ENCODE measurements at places on chromosomes 4 and X.
A peak's percentile ranks its signal among the peaks of the same experiment; 100 is the strongest.

- no peak for DNase-seq
Measured at GRCh38 chr4:84913176-84913575, 53.3 kb downstream of the WDFY3 start.

GRCh38 chrX:138651494-138651893, 60.0 kb downstream of the FGF13 start:
- DNase-seq: no peak

DNA sequence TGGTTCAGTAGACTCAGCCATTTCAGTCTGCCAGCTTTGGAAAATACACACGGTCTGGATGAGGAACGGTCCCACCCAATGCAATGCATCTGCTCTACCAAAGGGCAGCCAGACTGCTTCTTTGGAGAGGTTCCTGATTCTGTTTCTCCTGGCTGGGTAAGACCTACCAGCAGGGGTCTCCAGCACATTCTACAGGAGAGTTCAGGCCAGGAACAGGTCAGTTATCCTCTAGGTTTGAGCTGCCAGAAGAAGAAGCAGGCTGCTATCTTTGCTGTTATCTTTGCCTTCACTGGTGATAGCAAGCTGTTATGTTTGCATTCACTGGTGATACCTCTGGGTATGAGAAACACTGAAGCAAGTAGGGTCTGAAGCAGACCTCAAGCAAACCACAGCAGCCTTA, 45.5 kb upstream of the PBDC1 start:
- DNase-seq: peak; percentile 12

DNA sequence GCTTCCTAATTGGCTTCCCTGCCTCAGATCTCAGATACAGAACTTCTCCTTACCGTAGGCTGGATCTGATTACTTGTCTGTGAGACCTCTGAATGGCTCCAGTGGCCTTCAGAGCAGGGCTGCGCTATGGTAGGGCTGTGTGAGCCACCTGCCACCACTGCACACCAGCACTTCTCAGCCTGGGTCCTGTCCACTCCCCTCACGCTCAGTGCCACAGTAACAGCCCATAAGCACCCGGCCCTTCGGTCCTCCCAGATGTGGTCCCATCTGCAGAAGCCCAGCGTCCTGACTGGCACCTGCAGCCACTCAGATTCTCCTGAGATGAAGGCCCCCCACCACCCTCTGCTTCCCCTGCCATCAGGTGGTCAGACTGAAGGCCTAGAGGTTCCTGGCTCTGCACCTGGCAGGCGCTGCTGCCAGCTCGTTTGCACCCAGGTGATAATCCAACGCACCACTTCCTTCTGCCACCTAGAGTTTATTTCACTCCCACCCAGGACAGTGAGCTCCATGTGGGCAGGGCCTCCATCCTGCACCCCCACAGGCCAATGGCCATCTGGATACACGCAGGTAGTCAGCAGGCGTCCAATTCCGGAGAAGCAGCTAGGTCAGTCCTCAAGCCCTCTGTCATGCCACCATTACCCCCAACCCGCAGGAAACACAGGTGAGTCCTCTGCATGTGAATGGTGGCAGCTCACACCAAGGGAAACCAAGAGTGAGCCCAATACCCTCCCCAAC, 5.4 kb downstream of the WDR1 start:
- no peak for DNase-seq

GRCh38 chr4:1491328-1492141, 85.3 kb upstream of the NKX1-1 start:
- no peak for DNase-seq

DNA sequence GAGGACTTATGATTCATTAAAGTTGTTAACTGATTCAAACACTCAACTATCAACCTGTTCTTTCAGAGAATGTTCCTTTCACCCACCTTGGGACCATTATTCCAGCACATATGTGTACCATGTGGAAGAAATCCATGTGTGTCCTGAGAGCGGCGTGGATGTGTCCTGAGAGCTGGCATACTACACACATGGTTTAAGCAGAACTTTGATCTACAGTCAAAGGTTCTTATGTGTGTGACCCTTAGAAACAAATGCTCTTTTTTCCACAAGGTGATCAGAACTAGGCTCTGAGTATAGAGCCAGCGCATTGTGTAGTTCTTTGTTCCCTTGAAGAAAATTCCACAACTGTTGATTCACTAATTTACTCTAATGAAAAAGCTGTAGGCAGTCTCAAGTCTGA, 332.0 kb downstream of the NR3C2 start:
- no peak for DNase-seq

GRCh38 chr4:139987502-139987850, 166.5 kb downstream of the MAML3 start:
- DNase-seq: no peak

GRCh38 chr4:90025248-90025647, 101.9 kb upstream of the CCSER1 start:
- DNase-seq: no peak

DNA sequence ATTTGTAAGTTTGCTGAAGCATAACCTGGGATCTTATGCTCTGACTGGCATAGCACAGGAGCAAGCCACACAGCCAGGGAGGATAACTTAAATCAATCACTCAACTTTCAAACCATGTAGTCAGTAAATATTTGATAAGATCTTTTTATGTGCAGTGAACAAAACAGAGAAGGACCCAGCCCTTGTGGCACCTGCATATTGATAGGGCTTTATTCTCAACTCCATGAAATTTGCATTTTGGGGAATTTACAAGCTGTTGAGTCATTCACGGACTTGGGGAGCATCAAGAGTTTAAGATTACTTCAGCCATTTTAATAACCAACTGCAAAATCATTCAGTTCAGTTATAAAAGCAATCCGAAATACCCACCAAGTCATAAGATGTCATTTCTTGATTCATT, 122.6 kb downstream of the COMMD8 start:
- DNase-seq: no peak

DNA sequence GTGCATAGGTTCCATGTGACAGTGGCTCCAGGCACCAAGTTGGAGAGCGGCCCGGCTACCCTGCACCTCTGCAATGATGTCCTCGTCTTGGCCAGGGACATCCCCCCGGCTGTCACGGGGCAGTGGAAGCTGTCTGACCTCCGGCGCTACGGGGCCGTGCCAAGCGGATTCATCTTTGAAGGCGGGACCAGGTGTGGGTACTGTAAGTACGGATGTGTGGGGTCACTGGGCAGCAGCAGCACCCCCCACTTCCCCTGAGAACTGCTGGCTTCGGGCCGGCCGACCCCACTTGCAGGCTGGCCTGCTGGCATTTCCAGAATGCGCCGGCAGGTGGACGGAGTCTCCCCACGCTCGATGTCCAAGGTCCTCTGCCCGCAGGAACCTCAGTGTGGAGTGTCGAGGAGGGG, 13.2 kb downstream of the DOK7 start:
- DNase-seq: no peak

DNA sequence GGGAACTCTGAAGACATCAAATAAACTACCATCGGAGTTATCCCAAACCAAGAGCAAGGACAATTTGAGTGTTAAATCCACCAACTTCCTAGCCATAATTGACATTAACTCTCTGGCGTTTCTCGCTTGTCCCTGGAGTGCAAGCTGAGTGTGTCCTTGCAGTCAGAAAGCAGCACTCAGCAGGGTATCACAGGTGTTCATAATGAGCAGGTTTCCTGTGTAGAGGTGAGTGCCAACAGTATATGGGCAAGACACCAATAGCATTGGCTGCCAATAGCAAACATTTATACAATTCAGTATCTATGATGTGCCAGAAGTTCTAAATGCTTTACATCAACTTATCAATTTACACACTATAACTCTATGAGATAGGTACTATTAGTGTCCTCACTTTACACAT, 11.2 kb downstream of the BLTP1 start:
- no peak for DNase-seq

- DNase-seq: no peak
Measured at GRCh38 chr4:172169871-172170270, 356.7 kb downstream of the GALNTL6 start.

GRCh38 chr4:47933840-47934239, 19.5 kb upstream of the NFXL1 start:
- peak; percentile 64 for DNase-seq

GRCh38 chrX:41275661-41276609, 58.0 kb upstream of the DDX3X start:
- DNase-seq: peak; percentile 66

DNA sequence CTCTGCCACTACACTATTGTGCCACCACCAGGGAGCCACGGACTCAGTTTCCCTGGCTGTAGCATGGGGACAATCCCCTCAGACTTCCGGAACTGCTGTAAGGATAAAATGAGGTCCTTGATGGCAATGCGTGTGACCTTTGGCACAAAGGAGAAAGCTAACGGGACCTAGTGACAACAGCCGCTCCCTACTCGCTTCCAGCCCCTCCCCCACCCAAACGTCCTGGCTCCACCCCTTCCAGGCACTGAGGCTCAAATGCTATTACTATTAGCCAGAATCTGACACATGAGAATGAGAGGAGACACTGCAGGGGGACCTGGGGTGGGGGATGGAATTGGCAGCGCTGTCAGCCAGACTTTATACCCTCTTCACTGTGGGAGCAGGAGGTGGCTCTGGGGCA, 5.4 kb upstream of the DUSP9 start:
- no peak for DNase-seq

DNA sequence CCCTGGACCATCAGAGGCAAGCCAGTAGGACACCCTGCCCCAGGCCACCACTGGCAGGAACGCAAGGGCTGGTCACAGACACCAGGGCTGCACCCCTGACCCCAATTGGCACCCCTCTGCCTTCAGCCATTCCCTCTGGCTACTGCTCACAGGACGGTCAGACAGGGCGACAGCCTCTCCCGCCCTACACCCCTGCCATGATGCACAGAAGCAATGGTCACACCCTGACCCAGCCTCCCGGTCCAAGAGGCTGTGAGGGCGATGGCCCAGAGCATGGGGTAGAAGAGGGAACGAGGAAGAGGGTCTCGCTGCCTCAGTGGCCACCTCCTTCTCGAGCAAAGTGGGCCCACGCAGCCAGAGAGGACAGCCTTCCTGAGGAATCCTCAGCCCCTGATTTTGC, 143.5 kb downstream of the SOWAHB start:
- DNase-seq: no peak

- no peak for DNase-seq
Measured at GRCh38 chr4:4981427-4981826, 37.8 kb downstream of the CYTL1 start.

DNA sequence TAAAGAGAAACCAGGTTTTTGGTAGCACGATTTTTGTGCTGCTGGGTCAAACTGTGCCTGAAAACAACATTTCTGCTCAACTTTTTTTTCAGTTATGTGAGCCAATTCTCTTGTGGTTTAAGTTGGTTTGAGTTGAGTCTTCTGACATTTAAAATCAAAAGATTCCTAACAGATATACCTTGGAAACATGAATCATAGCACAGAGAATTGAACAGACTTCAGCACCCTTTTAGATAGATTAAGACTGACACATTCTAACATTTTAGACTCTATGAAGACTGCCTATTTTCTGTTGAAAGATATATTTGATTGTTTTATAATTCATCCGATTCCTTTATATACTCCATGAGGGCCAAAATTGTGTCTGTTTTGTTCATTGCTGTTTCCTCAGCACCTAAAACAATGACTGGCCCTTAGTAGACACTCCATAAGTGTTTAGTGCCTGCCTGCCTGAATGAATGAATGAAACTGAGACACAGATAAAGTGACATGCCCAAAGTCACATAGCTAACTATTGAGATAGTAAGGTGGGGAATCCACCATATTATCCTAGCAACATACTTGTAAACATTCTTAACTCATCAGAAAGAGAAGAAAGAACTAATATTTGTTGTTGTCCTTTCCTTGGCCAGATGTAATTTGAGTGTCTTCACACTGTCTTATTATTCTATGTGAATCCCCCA, 624.0 kb downstream of the MID1IP1 start:
- DNase-seq: no peak

- DNase-seq: no peak
Measured at GRCh38 chr4:94332983-94333590, 9.5 kb downstream of the HPGDS start.

DNA sequence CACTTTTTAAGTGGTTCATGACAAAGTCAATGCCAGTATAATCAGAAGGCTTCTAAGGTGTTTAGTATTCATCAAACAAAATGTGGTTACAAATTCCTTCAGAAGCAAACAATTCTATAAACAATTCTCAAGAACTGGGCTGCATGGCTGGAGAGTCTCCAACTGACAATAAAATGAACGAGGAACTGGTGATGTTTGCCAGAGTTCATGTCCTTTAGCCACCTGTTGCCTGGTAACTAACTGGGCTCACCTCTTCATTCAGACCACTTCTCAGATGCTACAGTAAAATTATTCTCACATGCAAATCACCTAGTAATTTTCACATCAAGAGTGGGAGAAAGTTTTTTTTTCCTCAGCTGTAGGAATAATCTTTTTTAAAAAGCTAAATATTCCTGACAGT, 53.3 kb downstream of the CAMK2D start:
- no peak for DNase-seq

GRCh38 chr4:139077567-139078355, 62.2 kb downstream of the NOCT start:
- no peak for DNase-seq

DNA sequence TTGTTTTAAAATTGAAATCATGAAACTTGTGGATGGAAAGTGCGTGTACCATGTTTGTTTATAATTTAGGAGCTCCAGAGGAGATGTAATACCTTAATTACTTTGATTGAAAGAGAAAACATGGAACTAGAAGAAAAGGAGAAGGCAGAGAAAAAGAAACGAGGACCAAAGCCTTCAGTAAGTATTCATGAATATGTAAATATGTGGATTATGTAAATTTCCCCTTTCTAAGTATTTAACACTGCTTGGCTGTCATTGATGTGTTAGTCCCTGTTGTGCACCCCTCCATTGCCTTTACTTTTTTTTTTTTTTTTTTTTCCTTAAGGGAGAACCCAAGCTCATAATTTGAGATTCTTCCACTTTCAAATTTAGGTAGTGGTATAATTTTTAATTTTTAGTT, 36.4 kb downstream of the SMARCA5 start:
- DNase-seq: no peak

- no peak for DNase-seq
Measured at GRCh38 chrX:46117234-46117633, 428.0 kb downstream of the ZNF674 start.

- DNase-seq: no peak
Measured at GRCh38 chr4:56231410-56231809, 155.9 kb downstream of the AASDH start.

DNA sequence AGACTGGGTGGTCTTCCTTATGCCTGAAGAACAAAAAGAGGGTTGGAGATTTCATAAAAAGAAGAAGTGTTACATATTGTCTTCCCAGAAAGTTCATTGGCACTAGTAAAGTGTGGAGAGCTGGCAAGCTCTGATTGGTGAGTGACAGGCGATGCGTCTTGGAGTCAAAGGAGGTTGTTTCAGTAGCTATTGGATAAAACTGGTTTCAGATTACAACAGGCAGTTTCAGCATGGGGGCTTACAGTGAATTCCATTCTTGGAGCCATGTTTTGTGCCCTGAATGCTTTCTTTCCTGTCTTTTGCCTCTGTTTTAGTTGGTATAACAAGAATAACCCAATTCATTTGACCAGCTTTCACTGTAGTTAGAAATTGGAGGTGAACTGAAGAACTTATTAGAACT, 750.5 kb downstream of the ADGRL3 start:
- DNase-seq: no peak

All from OCI-LY7 (cell line).